ENCODE measurements at places on chromosomes 7 and 10. TPM values are rescaled to one million over a fixed set of nuclear protein-coding genes. Genes with fewer than 3 reads are reported as not detected.
A peak's percentile ranks its signal among the peaks of the same experiment; 100 is the strongest.

GDF2 gene
- polyA plus RNA-seq = not detected

DNA sequence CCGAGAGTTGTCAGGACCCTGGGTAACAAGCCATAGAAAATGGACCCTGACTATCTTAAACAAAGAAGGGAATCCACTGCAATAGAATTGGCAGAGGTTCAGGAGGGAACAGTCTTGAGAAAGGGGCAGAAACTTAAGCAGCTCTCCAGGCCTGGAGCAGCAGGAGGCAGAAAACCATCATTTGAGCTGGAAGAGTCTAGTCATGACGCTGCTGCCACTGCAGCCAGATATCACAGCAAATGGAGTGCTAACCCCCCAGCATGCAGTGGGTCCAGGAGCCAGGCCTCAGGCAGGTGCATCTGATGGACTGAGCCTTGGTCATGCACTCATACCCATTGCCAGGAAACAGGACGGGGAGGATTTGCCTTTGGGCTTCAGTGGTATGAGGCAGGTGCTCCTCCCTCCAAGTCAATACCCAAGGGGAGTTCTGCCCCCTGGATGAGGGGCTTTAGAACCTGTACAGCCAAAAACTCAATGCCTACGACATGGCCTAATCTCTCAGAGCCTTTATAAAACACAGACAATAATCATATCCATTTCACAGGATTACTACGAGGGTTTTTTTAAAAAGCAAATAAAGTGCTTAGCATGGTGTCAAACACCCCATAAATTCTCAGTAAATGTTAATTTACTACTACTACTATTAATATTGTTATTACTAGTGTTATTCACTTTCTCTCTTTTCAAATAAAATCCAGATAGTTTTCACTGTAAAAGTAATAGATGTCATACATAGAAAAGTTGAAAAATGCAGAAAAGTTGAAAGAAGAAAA, 30.7 kb downstream of the DUSP5 start:
- no peak for DNase-seq

GRCh38 chr7:92412745-92413144, 34.5 kb upstream of the GATAD1 start:
- no peak for DNase-seq

GRCh38 chr10:33155720-33156638, 178.5 kb downstream of the NRP1 start:
- DNase-seq = no peak

DNA sequence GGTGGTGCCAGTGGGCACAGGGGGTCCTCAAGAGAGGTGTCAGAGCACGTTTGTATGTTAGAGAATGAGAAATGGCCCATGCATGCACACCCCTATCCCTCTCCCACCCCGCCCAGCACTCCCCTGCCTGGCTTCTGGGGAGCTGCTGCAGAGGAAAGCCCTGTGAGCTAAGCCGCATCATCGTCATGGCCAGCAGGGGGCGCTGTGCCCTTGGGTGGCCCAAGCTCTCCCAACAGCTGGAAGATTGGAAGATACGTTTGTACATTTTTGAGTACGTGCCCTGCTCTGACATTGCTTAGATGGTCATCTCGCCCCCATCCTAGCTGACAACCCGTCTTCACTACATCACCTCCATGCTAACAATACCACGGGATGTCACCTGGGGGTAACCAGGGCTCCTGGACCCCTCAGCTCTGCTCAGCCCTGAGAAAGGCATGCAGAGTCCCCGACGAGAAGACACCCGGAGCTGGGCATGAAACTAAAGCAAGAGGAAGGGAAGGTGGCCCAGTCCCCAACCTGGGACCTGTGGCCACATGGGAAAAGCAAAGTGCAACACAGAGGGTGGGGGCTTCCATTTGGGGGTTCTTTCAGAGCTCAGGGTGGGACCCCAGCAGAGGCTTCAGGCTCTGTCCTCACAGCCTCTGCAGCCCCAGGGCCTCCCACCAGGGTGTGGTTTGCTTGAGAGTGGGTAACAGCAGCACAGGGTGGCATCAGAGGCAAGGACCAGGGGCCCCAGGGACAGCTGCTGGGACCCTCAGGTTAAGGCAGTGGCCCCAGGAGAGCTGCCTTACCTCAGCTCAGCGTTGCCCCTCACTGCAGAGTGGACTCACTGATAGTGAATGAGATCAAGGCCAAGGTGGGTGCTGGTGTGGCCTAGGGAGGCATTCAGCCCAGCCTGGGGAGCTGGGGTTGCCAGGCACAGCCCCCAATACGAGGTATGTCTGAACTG, 136.6 kb downstream of the PTPN20 start:
- DNase-seq = no peak

THSD7A gene
- 3.7 TPM for polyA plus RNA-seq

DNA sequence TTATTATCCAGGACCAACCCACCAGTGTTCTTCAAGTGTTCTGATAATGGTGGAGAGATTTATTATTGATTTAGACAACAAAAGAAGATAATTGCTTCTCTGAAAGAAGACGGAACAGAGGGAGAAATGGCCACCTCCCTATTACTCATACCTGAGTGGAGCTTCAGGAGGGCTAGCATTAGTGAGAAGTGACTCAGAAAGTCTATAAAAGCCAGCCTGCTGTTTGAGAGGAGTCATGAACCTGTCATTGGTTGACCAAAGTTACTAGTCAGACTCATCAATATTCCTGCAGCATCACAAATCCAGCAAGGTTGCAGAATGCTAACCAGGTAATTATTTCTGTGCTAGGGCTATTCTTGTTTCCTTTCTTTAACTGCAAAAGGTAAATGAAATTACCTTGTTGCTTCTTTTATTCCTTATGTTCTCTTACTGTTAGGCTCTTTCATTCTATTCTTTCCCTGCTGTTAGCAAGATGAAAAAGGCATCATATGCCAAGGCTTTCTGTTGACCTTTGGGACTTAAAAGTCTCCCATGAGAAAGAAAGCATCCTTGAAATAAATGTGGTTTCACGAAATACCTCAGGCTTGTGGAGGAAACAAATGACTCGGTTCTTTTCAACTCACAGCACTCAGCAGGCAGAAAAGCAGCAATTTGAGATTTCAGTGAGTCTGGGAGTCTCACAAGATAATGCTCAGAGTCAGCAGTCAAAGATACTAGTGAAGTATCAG, 256.4 kb upstream of the PHYHIPL start:
- DNase-seq = no peak

- DNase-seq = peak; percentile 26
These were observed 5.7 kb upstream of the GOT1 start for GRCh38 chr10:99435986-99436638.

GRCh38 chr10:108338146-108338545, 1173.6 kb upstream of the SORCS1 start:
- no peak for DNase-seq

GRCh38 chr10:92177546-92177945, 113.3 kb downstream of the CPEB3 start:
- no peak for DNase-seq

DNA sequence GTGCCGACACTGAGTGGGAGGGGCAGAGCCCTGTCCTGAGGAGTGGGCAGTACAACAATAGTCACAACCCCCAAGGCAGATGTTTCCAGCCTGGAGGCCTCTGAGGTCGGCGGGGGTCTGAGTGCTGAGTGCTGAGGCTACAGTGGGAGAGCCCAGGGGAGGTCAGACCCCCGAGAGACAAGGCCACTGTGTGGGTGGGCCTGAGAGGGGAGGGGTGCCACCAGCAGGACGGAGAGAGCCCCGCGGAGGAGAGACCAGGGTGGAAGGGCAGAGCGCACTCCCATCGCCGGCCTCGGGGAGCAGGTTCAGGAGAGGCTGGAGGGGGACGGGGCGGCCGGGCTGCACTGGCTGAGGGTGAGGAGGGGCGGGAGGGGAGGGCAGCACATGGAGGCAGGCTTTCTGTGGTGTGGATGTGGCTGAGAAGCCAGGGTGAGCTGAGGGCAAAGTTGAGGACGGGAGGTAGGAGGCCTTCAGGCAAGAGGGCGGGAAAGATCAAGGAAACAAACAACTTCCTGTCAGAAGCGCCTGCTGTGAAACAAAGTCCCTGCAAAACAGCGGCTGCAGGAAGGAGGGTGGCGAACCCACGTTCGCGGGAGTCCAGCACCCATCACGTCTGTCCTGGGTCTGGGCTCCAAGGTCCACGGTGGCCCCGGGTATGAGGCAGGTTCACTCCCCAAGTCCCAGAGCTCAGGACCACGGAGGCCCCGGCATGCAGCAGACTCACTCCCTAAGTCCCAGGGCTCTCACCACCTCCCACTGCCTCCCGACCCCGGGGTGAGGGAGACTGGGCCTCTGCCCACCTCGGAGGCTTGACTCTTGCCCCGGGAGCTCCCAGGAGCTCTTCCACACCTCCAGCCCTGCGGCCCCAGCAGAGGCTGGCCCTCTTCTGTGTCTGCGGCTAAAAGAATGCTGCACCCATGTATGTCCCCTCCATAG, 76.8 kb upstream of the NKX6-2 start:
- DNase-seq = no peak

PRKG1 gene
- polyA plus RNA-seq = 38.2 TPM

GRCh38 chr7:38424750-38425463, 151.5 kb upstream of the TARP start:
- DNase-seq = no peak

GRCh38 chr10:2278363-2278762, 541.0 kb upstream of the ADARB2 start:
- DNase-seq = no peak

IGF2BP3 gene
- polyA plus RNA-seq = 27.8 TPM

ANKRD7 gene
- 0.33 TPM for polyA plus RNA-seq

DNA sequence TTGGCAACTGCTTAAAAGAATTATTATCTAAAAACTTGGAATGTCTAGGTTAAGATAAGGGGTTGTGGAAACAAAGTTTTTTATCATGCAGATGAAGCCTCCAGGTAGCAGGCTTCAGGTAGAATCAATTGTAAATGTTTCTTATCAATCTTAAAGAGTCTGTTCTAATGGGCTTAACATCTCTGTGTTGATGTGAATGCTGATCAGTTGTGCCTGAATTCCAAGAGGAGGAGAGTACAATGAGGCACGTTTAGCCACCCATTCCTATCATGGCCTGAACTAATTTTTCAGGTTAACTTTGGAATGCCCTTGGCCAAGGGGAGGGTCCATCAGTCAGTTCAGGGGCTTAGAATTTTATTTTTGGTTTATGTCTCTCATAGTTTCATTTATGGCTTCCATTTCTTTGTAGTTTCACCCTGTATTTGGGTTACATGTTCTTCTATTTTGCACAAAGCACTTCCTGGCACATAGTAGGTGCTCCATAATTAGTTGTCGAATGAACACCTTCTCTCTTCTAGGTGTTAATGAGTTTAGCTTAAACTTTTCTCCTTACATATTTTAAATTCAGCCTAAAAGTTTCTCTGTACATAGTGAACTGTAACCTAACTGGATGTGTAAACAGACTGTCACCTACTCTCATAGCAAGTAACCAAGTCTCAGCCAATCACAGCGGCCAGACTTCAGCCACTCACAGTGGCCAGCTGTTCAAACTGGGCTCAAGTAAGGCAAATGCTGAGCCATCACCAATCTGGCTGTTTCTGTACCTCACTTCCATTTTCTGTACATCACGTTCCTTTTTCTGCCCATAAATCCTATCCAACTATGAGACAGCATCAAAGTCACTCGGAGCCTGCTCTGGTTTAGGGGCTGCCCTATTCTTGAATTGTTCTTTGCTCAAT, 34.7 kb downstream of the ALOX5 start:
- no peak for DNase-seq

PLAU gene
- 29.4 TPM for polyA plus RNA-seq

GRCh38 chr10:63265222-63265617, 132.1 kb downstream of the NRBF2 start:
- no peak for DNase-seq

ANKRD61 gene
- polyA plus RNA-seq = 1.0 TPM

- no peak for DNase-seq
These were observed 94.4 kb downstream of the MAPK8 start for GRCh38 chr10:48400850-48401220.
